ACHN (cell line): ENCODE measurements at places on chromosomes 4 and X.

GRCh38 chr4:71300964-71301363, 37.9 kb upstream of the SLC4A4 start:
- DNase-seq, result no peak

GRCh38 chrX:15475021-15475420, 18.1 kb downstream of the PIR start:
- DNase-seq, result no peak

GRCh38 chr4:53088152-53088551, 226.0 kb downstream of the RASL11B start:
- no peak for DNase-seq

DNA sequence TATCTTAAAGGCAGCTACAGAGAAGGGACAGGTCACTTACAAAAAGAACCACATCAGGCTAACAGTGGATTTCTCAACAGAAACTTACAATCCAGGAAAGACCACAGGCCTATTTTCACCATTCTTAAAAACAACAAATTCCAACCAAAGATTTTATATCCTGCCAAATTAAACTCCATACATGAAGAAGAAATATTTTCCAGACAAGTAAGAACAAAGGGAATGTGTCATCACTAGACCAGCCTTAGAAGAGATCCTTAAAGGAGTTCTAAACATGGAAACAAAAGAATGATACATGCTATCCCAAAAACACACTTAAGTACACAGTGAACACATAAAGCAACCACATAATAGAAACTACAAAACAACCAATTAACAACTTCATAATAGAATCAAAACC, 105.6 kb downstream of the ANXA10 start:
- no peak for DNase-seq

GRCh38 chr4:146592019-146592418, 46.7 kb upstream of the POU4F2 start:
- DNase-seq, result no peak

DNA sequence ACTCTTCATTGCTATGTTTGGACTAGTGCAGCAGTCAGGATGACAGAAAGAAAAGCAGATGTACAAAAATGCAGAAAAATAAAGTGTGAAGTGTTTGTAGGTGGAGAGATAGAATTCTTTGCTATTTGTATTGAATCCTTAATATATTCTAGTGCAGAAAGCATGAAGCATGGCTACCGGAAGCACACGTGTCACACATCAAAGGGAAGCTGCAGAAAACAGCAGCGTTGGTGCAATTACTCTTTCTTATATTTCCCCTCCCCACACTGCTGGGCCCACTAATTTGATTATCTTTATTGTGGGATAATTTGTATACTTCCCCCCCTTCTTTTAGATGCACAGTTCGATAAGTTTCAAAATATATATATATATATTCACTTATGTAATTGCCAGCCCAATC, 35.9 kb upstream of the TAPT1 start:
- DNase-seq, result no peak

GRCh38 chrX:13147147-13147546, 102.7 kb upstream of the FAM9C start:
- no peak for DNase-seq

- no peak for DNase-seq
These were observed 127.3 kb upstream of the HUWE1 start for GRCh38 chrX:53813670-53814440.

DNA sequence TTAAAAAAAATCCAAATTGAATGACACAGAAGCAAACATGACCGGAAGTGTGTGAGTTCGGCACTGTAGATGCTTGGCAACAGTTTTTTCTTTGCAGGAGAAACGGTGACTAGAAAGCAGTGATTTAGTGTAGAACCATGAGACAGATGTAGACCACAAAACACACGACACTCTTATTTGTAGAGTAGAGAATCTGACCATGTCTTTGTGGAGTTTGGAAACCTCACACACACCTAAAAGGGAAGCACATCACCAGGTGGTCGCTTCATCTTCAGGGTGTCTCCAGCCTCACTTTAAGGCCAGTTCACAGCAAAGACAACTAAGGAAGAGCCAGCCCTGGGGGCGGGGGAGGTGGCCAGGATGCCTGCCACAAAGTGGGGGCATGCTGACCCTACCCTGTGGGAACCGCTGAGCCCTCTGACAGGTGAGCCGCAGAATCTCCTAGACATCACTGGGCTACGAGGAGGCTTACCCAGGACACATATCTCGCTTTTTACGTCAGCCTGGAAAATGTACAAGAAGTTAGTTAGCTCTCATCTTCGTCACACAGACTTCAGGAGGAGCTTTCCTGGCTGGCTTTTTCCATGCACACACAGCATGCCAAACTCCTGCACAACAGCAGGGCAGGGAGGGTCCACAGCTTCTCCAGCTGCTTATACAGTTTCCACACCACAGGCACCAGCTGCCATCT, 64.4 kb upstream of the PDLIM3 start:
- no peak for DNase-seq

GRCh38 chr4:153517159-153517558, 51.0 kb downstream of the TMEM131L start:
- DNase-seq, result no peak

DNA sequence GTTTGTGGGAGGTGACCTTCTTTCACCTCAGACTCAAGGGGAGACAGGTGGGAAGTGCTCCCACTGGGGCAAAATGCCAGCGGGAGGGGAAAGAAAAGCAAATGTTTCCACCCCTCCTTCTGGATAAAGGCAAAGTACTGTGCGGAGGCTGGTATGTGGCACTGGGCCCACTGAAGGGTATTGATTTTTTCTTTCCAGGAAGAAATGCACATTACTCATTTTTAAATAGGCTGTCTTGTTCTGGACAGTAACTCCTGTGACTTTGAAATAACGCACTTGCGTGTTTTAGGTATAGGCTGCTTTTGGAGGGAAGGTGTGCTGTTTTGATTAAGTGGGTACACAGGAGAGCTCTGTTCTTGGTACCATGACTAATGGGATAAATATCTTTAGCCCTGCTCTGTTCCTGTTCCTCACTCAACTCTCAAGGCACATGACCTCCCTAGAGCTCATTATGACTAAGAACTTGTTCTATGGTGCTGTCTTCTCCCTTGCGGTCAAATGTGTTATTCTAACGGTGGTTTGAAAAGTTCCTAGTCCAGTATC, 40.7 kb upstream of the MBTPS2 start:
- peak; percentile 51 for DNase-seq

- no peak for DNase-seq
These were observed 15.8 kb downstream of the WDR1 start for GRCh38 chr4:10100734-10101216.

DNA sequence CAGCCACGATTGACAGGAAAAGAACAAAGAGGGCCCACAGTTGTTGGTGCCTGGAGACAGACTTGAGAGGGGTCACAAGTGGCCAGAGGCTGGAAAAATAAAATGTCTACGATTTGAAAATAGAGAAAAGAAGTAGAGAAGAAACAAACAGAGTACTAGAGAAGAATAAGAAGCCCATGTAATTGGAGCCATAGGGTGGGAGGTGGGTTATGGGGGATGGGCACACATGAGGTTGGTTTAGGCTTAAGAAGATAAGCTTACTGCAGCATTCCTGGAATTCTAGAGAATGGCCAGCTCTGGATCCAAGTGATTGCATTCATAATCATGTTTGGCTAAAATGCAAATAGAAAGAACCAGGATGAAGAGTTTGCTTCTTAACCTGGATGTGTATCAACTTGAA, 210.7 kb downstream of the MAML3 start:
- no peak for DNase-seq

GRCh38 chr4:81314196-81314896, 99.3 kb upstream of the PRKG2 start:
- peak; percentile 52 for DNase-seq

DNA sequence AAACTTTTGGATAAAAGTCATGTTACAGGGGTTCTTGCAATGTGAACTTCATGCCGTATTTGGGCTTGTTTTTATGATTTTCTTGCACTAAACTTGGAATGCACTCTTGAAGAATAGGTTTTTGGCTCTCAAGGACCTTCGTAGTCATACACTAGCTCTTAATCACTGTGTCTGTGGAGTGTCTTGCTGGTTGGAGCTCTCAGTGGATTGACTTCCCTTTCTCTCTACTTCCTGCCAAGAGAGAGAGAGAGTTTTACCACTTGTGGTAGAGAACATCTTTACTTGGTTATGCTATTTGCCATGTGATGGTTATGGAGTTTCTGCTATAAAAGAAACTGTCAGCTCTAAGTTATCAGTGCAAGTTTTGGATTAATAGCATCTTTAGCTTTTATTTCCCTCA, 112.4 kb downstream of the BMPR1B start:
- DNase-seq, result no peak

DNA sequence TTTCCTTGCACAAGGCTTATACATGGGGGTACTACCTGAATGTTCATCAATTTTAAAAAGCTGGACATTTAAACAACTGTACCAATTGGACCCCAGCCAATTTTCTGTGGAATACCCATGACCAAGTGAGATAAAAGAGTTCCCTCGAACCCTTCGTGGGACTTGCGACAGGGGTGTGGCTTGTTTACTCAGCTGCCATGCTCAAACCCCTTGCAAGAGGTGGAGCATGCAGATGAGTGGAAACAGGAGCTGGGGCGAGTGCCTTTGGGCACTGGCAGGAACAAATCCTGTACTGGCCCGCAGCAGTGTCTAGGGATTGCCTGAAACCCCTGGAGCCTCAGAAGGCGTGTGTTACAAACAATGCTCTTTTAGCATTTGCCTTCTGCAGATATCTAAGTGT, 144.2 kb downstream of the PDHA2 start:
- DNase-seq, result no peak

GRCh38 chr4:81418572-81418971, 53.1 kb downstream of the RASGEF1B start:
- DNase-seq, result no peak

- no peak for DNase-seq
These were observed 97.3 kb downstream of the EMCN start for GRCh38 chr4:100420571-100420970.

DNA sequence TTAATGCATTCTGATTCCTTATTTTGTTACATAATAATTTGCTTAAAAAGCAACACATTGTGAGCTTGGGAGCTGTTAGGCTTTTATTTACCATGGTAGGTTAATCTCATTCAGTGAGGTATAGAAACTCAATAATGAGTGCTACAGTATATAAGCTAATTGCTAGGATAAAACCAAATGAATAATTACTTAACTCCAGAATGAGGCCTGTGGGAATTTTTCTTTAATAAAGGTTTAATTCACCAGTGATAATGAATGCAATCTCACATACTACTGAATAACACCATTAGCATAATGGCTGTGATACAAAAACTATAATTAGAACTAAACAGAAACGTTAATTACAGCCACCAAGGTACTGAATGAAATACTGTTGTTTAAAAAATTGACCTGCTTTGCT, 326.3 kb downstream of the IQCM start:
- no peak for DNase-seq

DNA sequence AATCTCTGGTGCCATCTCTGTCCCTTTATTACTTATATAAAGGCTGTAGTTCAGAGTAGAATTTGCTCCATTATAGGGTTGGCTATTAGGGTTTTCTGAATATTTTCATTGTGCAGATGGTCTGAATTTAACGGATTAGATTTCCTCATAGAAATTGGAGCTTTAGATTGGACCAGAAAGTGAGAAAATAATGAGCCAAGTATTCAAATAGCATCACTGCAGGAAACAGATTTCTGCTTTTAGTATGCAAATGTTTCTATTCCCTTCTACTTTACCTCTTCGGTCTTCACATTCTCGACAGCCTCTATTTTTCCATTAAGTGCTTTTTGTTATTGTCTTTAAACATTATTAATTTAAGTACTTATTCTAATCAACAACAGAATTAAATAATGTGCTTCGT, 55.4 kb downstream of the TRIM2 start:
- no peak for DNase-seq

- DNase-seq, result no peak
These were observed 93.8 kb downstream of the CENPC start for GRCh38 chr4:67451464-67451863.

DNA sequence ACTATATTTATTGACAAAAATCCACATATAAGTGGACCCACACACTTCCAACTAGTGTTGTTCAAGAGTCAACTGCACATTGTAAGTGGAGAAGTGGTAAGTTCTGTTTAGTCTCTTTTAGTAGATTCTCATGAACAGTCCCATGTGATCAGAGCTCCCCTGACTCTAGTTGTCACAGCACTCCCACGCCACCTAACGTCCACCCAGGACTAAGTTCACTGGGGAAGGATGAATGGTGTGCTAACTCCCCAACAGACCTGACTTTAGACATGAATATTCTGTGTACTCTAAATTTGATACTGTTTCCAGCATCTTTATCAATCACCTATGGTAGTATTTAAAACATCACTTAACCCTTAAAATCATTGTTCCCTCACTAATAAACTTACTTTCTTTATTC, 59.8 kb downstream of the PACRGL start:
- DNase-seq, result no peak

- no peak for DNase-seq
These were observed 58.0 kb downstream of the VGLL1 start for GRCh38 chrX:136589966-136590365.

DNA sequence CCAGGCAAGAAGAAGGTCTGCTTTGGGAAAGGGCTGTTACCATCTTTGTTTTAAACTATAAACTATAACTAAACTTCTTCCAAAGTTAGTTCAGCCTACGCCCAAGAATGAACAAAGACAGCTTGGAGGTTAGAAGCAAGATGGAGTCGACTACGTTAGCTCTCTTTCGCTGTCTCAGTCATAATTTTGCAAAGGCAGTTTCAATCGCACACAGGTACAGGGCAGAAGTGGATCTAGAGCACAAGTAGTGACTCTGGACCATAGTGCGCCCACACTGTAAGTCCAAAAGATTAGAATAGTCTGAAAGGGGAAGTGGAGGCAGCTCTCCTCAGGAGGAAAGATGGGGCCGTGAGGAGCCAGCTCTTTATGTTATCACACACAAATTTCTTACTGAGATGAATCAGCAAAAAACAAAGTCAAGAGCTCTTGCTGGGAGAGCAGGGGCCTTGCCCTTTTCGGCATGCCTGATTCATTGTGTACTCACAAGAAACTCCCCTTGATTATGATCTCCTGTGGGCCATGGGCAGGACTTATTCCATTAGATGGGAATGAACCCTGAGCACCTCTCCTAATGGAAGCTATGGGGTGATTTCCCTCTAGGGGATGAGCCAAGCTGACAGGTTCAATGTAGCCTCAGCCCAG, 58.6 kb downstream of the FUNDC1 start:
- DNase-seq, result no peak
